ENCODE measurements at places on chromosomes 3 and 15.

GRCh38 chr15:82846621-82847020 is 37.2 kb downstream of the WHAMM start:
- no peak for DNase-seq

GRCh38 chr3:128935922-128936321 is 56.5 kb downstream of the ACAD9 start:
- DNase-seq: no peak

- DNase-seq: no peak
Observed at GRCh38 chr15:73394782-73395181, 26.0 kb upstream of the HCN4 start.

DNA sequence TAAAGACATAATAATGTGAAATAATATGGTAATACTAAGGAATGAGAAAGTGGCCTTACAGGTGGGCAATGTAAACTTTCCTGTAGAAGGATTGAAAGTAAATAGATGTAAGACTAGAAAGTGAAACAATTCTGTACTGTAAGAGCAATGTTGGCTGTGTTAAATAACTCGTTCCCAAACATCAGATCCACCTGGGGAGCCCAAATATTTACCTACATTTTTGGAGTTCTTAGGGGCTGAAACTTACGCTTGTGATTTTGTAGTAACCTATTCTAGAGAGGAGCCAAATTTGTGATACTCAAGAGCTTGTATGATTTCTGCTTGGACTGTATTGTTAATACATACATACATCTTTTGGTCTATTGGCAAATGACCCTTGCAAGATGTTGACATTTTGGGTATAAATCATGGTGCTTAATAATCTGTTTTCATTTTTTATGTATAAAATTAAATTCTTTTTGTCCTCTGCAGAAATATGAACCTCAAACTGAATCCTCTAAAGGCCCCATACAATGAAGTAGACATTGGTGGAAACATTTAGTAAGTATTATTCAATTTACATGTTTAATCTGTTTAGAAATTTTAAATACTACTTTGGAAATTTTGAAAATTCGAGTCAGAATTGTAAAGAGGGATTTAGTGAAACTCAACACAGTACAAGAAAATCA is 8.5 kb upstream of the CHD2 start:
- DNase-seq: no peak

- no peak for DNase-seq
Observed at GRCh38 chr15:58762285-58762684, 8.8 kb upstream of the MINDY2 start.

- DNase-seq: no peak
Observed at GRCh38 chr15:33639978-33640377, 328.3 kb upstream of the CHRM5 start.

- DNase-seq: no peak
Observed at GRCh38 chr15:47820057-47820746, 102.9 kb downstream of the SEMA6D start.

- DNase-seq: no peak
Observed at GRCh38 chr3:132624790-132625189, 27.7 kb downstream of the ACKR4 start.

DNA sequence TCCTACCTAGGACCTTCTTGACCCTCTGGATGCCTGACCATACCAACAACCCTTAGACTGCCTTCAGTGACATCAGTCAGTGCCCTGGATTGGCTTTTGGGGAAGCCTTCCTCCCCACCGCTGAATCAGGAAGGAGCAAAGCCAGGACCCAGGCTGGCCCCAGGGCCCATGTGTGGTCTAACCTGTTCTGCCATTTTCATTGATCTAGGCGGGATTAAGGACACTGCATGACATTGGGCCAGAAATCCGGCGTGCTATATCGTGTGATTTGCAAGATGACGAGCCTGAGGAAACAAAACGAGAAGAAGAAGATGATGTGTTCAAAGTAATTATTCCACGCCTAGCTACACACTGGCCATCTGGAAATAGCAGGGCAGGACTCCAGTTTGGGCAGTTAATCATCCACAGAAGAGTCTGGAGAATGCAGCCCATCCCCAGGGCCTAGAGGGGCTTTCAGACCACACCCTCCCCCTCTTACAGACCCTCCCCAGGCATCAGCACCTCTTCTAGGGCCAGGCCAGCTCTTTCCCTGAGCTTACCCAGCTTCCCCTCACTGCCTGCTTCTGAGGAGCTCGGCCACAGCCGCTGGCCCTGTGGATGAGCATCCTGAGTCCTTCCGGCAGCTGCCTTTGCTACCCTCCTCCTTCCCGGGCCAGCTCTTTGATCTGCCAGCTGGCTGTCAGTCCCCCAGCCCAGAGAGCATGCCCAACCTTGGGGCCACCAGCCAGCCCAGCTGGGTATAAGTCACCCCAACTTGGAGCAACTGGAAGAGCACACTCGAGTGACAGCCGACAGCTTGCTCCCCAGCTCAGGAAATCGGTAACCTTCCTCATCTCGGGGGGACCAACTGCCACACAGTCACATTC is 45.9 kb downstream of the CHDH start:
- no peak for DNase-seq

GRCh38 chr3:51735039-51735438 is 28.2 kb downstream of the GRM2 start:
- DNase-seq: no peak

GRCh38 chr15:33831646-33832045 is 136.7 kb upstream of the CHRM5 start:
- no peak for DNase-seq
